ENCODE measurements at places on chromosomes 16 and 17.

GRCh38 chr17:20266806-20267458, 200.4 kb downstream of the LGALS9B start:
- DNase-seq, result no peak

GRCh38 chr17:58831780-58832179, 76.1 kb downstream of the PPM1E start:
- no peak for DNase-seq

GRCh38 chr17:83144421-83145357, 65.3 kb downstream of the METRNL start:
- no peak for DNase-seq

DNA sequence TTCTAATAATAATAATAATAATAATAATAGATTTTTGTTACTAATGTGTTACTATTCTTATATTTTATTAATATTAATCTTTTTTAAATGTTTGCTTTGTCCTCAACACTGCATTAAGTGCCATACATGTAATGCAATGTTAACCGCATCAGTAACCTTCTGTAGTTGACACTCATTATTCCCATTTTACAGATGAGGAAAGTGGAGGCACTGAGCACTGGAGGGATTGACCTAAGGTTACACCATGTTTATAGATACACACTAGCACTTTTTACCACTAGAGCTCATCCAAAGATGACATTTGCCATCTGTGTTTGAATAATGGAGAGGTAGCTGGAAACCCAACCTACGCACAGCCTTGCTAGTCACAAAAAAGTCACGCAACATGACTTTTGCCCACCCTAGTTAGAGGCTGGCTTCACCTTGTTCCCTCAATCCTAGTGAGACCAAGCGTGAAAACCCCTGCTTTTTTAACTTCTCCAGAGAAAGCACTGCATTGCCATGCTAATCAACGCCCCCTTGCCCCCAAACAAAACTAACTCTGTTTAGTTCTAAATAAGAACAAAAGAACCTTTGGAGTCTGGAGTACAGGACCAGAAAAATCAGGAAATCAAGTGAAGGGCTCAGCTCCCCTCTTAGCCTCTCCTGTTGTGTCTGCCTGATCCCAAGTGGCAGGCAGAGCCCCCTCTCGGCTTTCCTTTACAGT, 2.3 kb downstream of the ARSG start:
- DNase-seq, result no peak

DNA sequence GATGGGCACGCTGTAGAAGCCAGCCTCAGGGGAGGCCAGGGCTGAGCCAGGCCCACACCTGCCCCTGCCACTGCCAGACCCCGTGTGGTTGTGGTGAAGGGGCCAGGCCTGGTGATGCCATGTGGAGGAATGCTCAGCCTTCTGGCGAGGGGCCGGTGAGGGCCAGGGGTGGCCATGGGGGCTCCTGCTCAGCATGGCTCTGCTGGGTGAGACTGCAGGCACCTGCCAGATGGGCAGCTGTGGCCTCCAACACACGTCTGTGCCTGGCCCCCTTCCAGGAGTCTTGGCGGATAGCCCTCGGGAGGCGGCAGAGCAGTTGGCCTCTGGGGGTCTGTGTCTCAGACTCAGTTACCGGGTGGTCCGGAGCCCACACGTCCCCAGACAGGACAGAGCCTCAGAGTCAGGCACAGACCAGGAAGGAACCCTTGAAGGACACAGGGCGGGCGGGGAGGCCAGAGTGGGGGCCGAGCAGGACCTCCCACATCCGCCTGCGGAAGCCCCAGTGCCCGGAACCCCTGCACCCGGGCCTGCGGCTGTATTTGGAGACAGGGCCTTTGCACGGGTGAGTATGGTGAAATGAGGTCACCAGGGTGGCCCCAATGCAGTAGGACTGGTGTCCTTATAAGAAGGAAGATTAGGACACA, 22.5 kb upstream of the CHMP6 start:
- no peak for DNase-seq

GRCh38 chr17:73932216-73932749, 271.2 kb upstream of the RPL38 start:
- DNase-seq, result no peak

- no peak for DNase-seq
Measured at GRCh38 chr17:49316889-49317675, 45.0 kb downstream of the ZNF652 start.

DNA sequence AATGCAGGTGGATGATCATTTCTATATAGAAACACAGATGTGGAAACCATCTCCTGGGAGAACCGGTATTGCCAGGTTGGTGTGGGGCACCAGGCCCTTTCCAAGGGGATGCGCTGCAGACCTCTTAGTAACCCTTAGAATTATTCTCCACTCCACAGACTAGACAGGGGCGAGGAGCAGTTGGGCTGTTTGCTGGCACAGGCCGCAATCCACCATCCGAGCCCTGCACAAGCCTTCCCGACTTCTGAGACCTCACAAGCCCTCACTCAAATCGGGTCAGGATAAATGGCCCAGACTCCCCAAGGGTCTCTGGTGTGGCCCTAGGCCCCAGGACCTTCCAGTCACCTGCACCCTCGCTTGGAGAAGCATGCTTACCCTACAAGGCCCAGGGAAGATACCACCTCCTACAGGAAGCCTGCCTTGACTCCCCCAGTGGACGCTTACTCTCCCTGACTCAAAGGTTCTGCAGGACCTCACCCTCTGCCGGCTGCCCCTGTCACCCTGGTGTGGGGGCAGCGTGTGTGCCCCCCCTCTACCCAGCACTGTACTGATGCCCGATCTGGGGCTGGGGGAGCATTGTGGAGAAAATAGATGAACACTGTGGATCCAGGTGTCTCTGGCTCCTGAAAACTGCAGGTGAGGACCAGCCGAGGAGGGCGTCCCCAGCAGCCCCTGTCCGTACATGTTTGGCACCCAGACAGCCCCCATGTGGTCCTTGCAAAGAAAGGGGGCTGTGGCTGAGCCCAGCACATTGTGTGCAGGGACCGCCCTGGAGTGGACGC, 49.8 kb upstream of the ACSF3 start:
- no peak for DNase-seq

- DNase-seq, result no peak
Measured at GRCh38 chr17:45801421-45801820, 17.3 kb downstream of the CRHR1 start.

- DNase-seq, result no peak
Measured at GRCh38 chr17:3667366-3668278, 756 bp downstream of the TAX1BP3 start.

- DNase-seq, result no peak
Measured at GRCh38 chr17:40824015-40824832, 1.8 kb upstream of the KRT10 start.

- no peak for DNase-seq
Measured at GRCh38 chr16:2853531-2854073, 4.4 kb downstream of the PRSS22 start.

DNA sequence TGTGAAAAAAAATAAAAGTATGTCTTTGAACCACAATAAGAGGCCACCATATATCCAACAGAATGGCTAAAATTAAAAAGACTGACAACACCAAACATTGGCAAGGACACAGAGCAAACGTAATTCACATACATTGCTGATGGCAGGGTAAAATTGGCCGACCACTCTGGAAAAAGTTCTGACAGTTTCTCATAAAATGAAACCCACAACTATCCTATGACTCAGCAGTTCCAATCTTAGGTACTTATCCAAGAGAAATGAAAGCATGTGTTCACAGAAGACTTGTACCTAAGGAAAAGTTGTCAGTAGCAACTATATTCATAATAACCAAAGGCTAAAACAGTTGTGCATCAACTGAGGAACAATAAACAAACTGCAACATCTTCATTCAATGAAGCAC, 357.3 kb upstream of the XYLT1 start:
- DNase-seq, result no peak

GRCh38 chr17:44106801-44107200, 16.6 kb downstream of the HDAC5 start:
- no peak for DNase-seq

DNA sequence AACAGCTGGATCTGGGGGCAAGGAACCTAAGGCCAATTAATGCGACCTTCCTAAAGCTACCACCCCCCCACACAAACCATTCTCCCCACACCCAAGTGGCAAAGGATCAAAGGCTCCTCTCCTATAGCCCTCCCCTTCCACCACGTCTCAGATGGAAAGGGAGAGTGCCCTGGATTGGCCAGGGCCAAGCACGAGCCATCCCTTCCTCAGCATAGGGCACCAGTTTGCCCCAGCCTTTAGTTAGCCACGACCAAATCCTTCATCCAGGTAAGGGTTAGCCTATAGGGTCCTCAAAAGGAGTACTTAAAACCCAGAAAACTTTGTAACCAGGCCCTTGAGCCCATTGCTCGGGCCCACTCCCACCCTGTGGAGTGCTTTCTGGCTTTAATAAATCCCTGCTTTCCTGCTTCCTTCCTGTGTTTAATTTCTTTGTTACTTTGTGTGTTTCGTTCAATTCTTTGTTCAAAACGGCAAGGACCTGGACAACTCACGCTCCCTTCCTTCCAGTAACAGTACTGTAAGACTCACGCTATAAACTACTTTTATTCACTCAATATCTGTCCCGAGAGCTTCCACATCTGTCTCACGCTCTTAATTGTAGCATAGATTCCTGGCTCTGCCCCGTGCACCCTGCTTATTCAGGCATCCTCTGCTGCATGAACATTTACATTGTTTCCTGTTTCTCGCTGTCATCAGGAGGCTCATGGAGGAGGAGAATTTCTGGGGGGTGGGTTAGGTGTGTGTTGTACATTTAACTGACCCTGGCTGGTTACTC, 62.3 kb downstream of the TNFRSF13B start:
- no peak for DNase-seq

DNA sequence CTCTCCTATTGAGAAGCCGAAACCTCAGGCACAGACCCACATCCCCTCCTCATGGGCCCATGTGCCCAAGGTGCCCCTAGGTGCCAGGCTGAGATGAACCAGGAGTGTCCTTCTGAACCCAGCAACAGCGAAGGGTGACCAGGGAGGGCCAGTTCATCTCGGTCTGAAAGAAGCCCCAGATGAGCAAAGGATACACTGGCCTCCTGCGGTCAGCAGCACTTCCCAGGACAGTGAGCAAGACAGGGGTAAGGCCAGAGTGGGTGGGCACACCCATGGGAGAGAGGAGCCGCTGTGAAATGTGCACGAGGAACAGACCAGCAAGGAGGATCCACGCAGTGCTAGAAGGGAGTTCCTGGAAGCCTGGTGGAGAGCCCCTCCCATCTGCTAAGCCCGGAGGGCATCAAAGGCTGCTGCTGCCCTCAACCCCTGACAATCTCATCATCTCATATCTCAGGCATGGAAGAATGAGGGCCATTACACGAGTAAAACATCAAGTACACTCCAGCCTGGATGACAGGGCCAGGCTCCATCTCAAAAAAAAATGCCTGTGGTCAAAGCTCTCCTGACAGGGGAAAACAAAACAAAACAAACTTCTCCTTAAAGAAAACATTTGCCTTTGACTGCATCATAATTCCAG, 3.3 kb upstream of the HBZ start:
- no peak for DNase-seq

GRCh38 chr17:29113334-29113733, 66.9 kb downstream of the MYO18A start:
- no peak for DNase-seq

DNA sequence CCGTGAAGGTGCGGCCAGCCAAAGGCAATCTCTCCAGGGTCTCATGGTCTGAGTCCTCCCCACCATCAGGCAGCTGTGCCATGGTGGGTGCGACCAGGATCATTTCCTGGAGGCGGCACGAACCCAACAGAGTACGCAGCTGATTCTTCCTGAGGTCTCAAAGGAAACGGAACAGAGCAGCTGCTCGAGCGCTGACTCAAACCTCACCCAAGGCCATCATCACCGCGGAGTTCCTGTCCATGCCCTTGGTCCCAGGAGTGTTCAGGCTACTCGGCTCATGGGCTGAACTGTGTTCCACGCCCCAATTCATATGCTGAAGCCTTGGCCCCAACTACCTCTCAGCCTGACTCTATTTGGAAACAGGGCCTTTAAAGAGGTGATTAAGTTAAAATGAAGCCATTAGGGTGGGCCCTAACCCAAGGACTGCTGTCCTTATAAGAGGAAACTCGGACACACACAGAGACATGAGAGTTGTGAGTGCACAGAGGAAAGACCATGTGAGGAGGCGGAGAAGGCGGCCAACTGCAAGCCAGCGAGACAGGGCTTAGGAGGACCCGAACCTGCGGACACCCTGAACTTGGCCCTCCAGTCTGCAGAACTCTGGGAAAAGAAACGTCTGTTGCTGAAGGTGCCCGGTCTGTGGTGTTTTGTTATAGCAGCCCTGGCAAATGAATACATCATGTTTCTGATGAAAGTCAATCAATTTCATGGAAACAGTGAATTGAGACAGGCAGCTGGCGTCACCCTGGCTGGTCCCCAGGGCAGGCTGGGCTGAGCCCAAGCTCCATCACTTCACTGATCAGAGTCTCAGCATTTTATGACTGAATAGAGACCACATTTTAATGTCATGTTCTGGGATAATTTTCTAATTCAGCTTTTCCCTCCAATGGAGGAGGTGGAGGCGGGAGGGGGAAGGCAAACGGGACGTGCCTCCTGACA, 13.7 kb downstream of the MXRA7 start:
- no peak for DNase-seq

GRCh38 chr17:9221147-9221921, 200.0 kb downstream of the NTN1 start:
- no peak for DNase-seq

- no peak for DNase-seq
Measured at GRCh38 chr17:721540-721937, 6.9 kb upstream of the VPS53 start.

GRCh38 chr16:23145608-23146007, 3.6 kb downstream of the USP31 start:
- no peak for DNase-seq

DNA sequence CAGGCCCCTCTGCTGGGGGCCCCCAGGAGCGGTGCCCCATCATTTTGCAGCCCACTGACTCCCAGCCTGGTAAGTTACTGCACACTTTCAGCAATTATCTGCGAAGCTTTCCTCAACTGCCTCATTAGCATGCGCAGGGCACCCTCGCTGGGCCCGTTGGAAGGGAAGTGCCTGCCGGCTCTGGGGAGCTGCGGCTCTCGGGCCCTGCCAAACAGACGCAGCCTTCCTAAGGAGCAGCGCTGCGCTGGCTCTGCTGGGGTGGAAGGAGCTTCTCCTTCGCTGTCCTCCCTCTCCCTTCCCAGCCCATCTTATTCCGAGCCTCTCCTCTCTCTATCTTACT, 71.0 kb downstream of the RBBP6 start:
- DNase-seq, result no peak

DNA sequence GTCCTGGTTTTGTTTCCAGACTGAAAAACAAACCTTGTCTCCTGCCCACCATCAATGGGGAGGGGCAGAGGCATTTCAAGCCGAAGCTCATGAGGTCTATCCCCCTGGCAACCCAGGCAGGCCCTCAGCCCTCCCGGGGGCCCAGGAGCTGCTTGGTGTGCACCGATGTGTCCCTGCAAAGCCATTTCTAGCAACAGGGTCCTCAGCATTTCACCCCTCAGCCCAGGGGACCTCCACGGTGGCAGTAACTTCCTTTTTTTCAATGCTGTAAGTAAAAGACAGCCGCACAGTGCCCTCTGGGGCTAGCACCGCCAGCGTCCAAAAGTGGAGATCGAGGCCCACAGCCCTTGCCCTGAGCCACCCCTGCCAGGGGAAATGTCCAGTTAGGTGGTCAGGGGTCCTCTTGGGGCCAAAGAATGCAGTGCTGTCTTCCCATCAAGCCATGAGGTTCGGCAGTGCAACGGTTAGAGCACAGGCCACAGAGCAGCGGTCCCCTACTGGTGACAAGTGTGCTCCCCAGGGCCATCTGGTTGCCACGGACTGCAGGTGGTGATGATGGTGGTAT, 79.9 kb downstream of the LITAF start:
- no peak for DNase-seq
